ENCODE measurements at places on chromosomes 3 and 15.

DNA sequence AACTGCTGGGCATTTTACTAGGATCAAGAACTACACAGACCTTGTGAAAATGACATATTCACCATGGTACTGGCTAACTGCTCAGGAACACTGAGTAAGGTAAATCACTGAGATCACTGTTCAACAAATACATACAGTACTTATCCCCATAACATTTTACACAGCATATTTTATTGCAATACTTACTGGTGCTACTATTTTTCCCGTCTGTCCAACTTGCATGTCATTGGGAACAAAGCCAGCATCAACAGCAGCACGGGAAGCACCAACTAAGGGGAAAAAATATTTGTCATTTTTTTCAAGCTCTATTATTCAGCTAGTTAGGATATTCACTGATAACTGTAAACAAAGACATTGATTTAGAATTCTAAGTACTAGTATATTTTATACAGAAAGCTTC is 37.0 kb downstream of the ETFA start:
- DNase-seq: no peak

DNA sequence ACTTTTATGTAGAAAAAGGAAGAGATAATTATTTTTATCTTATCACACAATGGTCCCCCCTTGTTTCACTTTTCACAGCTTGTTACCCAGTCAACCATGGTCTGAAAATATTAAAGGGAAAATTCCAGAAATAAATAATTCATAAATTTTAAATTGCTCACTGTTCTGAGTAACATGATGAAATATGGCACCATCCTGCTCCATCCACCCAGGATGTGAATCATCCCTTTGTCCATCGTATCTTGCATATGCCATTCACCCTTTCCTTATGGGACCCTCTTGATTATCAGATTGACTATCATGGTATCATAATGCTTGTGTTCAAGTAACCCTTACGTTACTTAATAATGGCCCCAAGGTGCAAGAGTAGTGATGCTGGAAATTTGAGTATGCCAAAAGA is 43.7 kb downstream of the ANKRD28 start:
- DNase-seq: peak; percentile 30

DNA sequence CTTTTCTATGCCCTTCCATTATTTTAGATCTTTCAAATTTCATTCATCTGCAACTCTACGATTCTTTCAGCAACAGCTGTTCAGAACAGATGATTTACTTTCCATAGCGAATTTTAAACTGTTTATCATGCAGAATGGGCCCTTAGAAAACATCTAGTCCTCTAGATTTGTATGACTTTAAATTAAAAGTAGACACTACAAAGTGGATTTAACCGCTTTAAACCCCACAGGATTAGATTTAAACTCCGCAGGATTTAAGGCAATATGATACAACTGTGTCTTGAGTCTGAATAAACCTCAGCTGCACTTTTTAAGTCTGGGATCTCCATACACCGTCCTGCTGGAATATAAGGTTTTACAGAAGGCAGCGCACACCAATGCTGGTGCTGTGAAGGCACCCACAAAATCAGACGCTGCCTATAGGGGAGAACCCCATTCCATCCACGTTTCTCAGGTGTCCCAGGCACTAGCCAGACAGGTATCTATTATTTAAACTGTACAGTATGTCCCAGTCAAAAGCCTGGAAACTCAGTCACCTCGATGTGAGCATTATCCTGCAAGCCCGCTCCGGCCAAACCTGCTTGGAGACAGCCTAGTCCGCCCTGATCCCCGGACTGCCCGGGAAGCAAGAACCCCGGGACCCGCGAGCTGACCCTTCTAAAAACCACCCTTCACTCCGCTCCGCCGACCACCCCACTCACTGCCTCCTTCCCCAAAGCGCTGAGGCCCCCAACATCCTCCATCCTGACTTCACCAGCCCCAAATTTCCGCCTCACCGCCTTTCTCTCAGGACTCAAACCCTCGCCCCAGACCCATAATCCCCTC is 768 bp downstream of the ANO10 start:
- peak; percentile 60 for DNase-seq

GRCh38 chr15:62403164-62403809 is 238.2 kb upstream of the C2CD4B start:
- peak; percentile 68 for DNase-seq

DNA sequence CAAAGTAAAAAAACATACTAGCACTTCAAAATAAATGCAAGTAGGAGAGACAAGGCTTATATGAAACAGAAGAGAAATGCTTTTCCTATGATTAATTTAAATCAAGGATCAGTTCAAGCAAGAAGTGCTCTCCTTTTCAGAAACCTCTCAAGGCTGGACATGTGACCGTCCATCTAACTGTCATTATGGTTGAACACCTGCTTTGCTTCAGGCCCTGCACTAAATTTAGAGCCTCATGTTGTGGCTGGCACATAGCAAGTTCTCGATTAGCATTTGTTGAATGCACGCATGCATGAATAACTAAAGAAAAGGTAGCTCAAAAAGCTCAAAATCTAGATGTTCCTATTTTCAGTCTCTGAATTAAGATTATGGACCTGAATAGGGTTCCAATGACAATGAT is 82.0 kb downstream of the SV2B start:
- no peak for DNase-seq

DNA sequence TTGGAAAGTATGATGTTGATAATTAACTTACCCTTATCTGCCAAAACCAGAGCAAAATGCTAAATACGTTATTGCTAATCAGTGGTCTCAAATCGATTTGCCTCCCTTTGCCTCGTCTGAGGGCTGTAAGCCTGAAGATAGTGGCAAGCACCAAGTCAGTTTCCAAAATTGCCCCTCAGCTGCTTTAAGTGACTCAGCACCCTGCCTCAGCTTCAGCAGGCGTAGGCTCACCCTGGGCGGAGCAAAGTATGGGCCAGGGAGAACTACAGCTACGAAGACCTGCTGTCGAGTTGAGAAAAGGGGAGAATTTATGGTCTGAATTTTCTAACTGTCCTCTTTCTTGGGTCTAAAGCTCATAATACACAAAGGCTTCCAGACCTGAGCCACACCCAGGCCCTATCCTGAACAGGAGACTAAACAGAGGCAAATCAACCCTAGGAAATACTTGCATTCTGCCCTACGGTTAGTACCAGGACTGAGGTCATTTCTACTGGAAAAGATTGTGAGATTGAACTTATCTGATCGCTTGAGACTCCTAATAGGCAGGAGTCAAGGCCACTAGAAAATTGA is 59.7 kb downstream of the DCUN1D1 start:
- DNase-seq: no peak

GRCh38 chr3:23202203-23202920 is 765 bp upstream of the UBE2E2 start:
- DNase-seq: no peak

- DNase-seq: no peak
These were observed 2.3 kb downstream of the EOGT start for GRCh38 chr3:69011096-69011730.

- no peak for DNase-seq
These were observed 14.3 kb upstream of the LIMD1 start for GRCh38 chr3:45580112-45580765.

Data from adipocyte (in vitro differentiated cells).